ENCODE measurements at places on chromosomes 13 and 19. TPM values are rescaled to one million over a fixed set of nuclear protein-coding genes. Genes with fewer than 3 reads are reported as not detected.

DNA sequence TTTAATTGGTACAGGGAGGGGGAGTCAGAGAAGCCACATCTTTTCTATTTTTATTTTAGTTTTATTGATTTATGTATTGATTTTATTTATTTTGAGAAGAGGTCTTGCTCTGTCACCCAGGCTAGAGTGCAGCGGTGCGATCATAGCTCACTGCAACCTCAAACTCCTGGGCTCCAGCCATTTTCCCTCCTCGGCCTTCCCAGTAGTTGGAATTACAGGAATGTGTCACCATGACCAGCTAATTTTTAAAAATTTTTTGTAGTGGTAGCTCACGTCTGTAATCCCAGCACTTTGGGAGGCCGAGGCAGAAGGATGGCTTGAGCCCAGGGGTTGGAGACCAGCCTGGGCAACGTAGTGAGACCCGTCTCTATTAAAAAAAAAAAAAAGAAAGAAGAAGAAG is 4.1 kb downstream of the IL27RA start:
- DNase-seq = no peak

- no peak for DNase-seq
Observed at GRCh38 chr13:98652276-98652675, 75.4 kb upstream of the STK24 start.

DNA sequence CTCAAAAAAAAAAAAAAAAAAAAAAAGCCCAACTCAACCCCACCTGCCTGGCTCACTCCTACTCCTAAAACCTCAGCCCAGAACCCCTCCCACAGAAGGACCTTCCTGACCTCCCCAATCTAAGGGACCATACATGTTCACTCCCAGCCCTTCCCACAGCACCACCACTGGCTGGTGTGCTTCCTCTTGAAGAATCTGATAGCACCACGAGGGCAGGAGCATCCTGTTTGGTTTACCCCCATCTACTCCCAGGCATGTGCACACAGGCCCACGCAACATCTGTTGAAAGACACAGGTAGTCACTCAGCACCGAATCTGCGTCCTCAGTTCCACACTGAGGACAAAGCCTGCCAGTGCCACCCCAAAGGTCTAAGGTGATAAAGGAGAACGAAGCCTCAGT is 8.2 kb downstream of the LATS2 start:
- no peak for DNase-seq

DNA sequence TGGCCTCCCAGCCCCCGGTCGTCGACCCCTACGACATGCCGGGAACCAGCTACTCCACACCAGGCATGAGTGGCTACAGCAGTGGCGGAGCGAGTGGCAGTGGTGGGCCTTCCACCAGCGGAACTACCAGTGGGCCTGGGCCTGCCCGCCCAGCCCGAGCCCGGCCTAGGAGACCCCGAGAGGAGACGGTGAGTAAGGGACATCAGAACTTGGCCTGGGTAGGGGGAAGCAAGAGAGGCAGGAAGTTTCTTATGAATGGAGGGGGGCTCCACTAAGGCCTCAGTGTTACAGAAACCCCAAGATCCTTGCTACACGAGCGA is 2.9 kb downstream of the FOSB start:
- no peak for DNase-seq

- no peak for DNase-seq
Observed at GRCh38 chr19:10363789-10364281, 16.5 kb downstream of the TYK2 start.

DNA sequence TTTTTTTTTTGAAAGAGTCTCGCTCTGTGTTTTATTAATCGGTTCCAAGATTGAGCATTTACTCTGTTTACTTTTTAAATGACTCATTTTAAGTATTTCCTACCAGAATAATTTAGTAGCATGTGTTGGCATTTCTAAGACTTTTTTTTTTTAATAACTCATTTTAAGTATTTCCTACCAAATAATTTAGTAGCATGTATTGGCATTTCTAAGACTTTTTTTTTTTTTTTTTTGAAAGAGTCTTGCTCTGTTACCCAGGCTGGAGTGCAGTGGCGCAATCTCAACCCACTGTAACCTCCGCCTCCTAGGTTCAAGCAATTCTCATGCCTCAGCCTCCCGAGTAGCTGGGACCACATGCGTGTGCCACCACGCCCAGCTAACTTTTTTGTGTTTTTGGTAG is 13.1 kb downstream of the SETDB2 start:
- DNase-seq = no peak

PCDH8 gene
- 0.05 TPM for polyA plus RNA-seq

GRCh38 chr19:31146546-31147183 is 202.6 kb downstream of the TSHZ3 start:
- DNase-seq = no peak

CEACAM8 gene
- polyA plus RNA-seq = 0.21 TPM

- no peak for DNase-seq
Observed at GRCh38 chr19:33383720-33384292, 10.3 kb downstream of the CEBPG start.

GRCh38 chr19:55451163-55451964 is 8.3 kb upstream of the SHISA7 start:
- no peak for DNase-seq

DNA sequence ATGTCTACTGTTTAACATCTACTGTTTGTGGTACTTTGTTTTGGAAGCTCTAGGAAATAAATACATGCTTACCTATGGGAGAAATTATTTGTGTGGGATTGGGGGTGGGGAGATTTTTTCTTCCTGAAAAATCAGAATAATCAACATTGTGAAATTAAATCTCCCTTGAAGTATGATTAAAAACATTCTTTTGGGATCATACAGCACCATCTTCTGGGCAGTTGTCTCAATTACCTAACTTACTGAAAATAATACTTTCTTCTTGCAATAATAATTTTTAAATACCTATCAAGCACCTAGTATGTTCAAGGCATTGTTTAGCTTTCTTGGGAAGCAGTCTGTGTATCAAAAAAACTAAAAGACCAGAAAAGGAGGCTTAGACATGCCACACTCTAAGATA is 576.5 kb upstream of the ARGLU1 start:
- DNase-seq = no peak

GRCh38 chr19:11058246-11059030 is 30.8 kb upstream of the LDLR start:
- DNase-seq = no peak

CGB2 gene
- not detected for polyA plus RNA-seq

GRCh38 chr19:20256606-20257005 is 89.6 kb downstream of the ZNF486 start:
- DNase-seq = no peak

GRCh38 chr13:27620377-27621115 is at the start of gene LNX2:
Gene LNX2 (minus strand): TSS chr13:27620529. CDS start chr13:27581703, 38,826 bp downstream.
- peak; percentile 92 for DNase-seq

GRCh38 chr13:65746406-65746921 is 1483.7 kb downstream of the PCDH9 start:
- DNase-seq = no peak

DNA sequence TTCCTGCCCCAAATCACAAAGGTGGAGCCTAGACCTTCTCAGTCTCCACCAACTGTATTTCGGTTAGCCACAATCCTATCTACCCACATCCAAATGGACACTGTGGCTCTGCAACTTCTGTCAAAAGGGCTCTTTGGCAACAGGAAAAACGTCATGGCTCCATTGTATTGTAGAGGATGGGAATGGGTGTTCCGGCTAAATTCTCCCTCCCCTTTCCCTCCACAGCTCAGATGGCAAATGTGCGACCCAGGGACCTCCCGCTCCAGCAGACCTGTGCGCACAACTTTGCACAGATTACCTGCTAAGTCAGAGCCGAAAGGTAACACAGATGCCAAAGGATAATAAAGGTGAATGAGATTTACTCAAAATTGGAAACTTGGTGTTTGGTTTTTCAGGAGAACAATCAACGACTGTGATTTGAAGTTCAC is 968 bp upstream of the KL start:
- no peak for DNase-seq

GRCh38 chr19:4635754-4636116 is 3.6 kb upstream of the TNFAIP8L1 start:
- no peak for DNase-seq

DNA sequence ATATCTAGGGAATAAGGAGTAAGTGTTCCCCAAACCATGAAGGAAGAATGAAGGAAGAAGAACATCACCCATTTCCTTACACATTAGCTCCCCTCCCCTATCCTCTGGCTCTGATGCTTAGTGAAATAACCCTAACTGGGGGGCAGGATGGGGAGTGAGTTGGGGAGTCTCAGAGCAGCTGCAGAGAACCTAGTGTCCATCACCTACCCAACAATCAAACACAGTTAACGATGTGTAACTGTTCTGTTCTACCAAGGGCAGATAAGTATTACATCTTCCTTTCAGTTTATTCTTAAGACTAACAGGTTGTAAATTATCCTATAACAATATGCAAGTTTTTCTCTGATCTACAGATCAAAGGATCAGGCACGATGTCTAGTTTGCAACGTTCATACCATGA is 12.8 kb downstream of the ELF1 start:
- no peak for DNase-seq

- DNase-seq = no peak
Observed at GRCh38 chr13:26996965-26997752, 174.5 kb downstream of the USP12 start.

- DNase-seq = no peak
Observed at GRCh38 chr13:52669677-52670076, 17.0 kb downstream of the SUGT1 start.

- no peak for DNase-seq
Observed at GRCh38 chr19:55454787-55455243, 6.6 kb downstream of the ISOC2 start.
